CD4-positive, alpha-beta T cell treated with Interferon gamma for 1 hour (primary cell): ENCODE measurements at places on chromosomes 13 and 19.

DNA sequence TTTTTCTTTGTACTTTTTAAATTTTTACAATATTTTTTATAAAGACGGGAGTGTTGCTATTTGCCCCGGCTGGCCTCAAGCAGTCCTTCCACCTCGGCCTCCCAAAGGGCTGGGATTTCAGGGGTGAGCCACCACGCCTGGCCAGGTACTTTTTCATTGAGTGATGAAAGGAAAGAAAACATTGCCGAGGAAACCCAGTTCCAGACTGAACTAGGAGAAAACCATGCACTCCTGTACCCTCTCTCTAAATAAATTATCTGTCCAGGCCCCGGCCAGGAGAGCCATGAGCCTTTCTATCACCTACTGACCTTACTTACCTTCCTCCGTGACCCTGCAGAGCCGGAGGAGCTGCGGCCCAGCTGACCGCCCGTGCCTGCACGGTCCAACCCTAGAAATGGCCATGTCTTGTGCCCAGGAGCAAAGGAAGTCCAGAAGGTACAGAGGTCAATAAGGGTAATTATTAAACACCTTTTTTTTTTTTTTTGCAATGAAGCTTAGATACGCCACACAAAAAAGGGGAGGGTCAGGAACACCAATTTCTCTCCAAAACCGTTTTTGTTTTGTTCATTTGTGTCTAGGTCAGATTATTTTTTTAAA lies at the start of gene SLC7A9:
Gene SLC7A9 (minus strand): TSS at position 399 of the 597 bp plus-strand sequence. CDS start 1,233 bp downstream, outside the sequence.
- DNase-seq, result no peak

DNA sequence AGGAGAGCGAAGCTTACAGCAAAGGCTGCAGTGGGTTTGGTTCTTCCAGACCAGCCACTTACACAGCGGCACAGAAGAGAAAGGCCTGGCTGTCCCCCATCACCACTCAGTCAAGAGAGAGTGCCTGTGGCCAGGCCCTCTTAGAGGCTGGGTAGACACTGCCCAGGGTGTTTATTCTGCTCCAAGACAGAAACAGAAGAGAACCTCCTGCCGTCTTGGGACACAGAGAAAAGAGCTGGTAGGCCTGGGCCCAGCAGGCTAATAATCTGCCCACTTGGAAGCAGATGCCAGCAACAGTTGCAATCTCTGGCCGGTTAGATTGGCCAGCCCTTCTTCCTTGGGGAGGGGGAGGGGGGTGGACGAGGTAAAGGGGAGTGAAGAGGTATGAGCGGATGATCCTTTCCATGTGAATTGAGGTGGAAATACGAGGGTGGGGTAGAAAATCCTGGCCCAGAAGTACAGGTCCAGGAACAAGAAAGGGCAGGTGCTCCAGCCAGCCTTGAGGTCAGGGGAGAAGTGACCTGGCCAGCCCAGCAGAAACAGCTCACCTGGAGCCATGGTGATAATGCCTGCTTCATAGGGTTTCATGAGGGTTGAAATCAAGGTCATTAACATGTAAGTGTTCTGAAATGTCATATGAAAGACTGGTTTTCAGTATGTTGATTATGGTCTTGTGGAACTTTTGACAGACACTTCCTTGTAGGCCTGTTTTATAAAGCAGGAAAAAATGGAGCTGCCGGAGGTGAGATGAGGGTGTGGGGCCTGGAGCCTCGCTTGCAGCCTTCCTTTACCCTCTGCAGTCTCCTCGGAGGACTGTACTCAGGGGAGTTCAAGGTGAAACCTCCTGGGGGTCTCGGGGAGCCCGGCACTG lies 116.9 kb downstream of the SIPA1L3 start:
- no peak for DNase-seq

GRCh38 chr13:37905736-37906135 lies 36.2 kb upstream of the TRPC4 start:
- no peak for DNase-seq

GRCh38 chr13:100361504-100361903 lies 227.1 kb downstream of the GGACT start:
- DNase-seq, result no peak

DNA sequence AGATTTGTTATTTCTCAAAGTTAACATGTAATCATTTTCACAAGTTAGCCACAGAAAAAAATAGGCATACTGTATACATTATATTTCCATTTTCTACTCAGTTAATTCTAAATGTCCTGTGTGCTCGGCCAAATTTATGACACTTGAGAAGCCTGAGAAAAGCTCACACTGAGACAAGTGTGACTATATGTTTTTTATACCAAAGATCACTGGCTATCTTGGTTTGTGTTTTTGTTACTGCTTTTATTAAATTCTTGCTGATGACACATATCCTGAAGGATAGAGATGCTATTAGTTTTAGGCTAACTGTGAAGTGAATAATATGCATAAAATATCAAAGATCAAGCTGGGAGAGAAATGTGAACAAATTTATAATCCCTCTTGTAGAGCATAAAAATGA lies 49.3 kb upstream of the IL17D start:
- no peak for DNase-seq

- no peak for DNase-seq
Observed at GRCh38 chr19:30387311-30388115, 15.3 kb downstream of the ZNF536 start.

DNA sequence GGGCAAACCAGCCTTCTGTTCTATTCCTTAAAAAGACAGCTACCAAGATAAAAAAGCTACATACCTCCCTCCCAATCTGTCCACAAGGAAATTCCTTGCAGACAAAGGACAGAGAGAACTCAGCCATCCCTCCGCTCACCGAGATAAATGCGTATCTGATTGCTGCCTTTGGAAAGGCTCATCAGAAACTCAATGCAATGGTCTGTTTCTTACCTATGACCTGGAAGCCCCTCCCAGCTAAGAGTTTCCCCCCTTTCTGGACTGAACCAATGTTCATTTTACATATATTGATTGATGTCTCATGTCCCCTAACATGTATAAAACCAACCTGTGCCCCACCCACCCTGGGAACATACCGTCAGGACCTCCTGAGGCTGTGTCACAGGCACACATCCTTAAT lies 11.6 kb downstream of the BTBD2 start:
- no peak for DNase-seq

DNA sequence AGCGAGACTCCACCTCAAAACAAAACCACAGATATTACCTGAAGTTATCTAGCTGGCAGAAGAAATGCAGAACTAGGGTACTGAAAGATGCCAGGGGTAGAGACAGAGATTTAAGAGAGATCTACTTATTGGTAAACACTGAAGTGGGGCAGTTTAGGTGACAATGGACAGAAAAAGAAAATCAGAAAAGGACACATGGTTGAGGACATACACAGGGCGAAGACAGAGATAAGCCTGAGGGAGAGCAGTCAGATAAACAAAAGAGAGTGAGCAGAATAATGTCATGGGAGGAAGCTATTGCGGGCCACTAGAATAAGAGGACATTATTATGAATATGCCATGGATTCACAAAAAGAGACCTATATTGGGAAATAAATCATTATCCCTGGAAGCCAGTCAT lies 3.3 kb downstream of the NEK5 start:
- DNase-seq, result no peak

DNA sequence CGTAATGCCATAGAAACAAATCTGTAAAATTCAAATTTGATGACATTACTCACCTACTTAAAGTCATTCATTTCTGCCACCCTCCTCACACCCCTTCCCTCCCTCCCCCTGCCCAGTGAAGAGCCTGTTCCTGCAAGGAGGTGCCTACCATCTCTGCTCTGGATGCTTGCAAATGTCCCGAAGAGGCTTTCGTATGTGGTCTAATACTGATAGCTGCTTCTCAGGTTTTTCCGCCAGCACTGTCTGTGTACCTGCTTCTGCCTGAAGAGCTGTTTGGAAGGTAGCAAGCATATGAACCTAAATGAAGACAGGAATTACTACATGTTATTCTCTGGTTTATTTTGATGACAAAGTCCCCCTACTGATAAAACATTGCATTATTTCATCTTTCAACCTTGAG lies 57.1 kb downstream of the GPALPP1 start:
- no peak for DNase-seq

- no peak for DNase-seq
Observed at GRCh38 chr13:73321043-73321442, 262.2 kb downstream of the KLF5 start.

DNA sequence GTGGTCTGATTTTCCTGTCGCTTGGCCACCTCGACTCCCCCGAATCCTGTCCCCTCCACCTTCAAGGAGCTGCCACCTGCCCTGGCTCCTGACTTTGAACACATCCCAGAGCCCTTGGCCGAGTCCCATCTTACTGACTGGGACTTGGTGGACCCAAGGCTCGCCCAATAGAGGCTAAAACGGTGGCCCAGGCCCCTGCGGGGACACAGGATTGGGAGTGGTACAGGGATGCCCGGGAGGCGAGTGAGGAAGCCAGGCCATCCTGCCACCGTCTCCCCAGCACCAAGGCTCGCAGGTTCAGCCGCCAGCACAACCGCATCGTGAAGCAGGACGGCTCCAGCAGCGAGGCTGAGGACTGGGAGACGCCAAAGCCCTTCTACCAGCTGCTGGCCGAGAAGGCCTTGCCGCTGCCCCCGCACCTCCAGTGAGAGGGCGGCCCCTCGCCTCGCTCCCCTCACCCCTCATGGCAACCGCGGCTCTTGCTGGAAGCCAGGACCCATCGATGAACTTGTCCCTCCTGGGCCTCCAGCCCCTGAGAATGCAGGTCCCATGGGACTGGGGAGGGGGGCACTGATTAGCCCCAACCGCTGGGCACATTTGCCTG lies 5.3 kb downstream of the SIX5 start:
- no peak for DNase-seq

DNA sequence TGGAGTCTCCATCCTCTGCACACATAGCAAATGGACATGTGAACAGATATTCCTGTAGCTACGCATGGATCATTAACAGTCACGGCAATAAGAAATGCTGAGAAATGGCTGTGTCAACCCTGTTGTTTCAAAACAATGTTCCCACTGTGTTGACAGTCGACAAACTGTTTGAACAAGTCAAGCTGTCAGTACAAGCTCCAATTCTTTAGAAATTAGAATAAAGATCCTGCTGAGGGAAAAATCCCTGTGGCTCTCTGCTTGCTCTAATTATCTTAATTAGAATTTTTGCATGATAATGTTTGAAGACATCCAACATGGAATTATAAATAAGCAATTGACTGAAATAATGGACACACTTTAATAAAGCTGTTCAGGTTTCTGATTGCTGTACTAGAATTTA lies 37.9 kb upstream of the CPB2 start:
- no peak for DNase-seq

DNA sequence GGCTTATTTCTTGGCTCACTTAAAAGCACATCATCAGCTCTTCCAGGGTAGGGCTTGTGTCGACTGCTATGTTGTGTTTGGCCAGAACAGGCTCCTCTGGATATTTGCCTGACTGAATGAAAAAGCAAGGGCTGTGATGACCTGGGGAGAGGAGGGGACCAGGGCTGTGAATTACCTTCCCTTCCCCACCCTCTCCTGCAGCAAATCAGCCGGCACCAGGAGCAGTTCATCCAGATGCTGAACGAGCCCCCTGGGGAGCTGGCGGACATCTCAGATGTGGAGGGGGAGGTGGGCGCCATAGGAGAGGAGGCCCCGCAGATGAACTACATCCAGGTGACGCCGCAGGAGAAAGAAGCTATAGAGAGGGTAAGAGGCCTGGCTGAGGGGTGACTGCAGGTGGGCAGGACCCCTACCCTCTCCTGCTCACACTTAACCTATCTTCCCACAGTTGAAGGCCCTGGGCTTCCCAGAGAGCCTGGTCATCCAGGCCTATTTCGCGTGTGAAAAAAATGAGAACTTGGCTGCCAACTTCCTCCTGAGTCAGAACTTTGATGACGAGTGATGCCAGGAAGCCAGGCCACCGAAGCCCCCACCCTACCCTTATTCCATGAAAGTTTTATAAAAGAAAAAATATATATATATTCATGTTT lies 4.4 kb downstream of the GADD45GIP1 start:
- peak; percentile 46 for DNase-seq

GRCh38 chr13:73508841-73509240 lies 450.0 kb downstream of the KLF5 start:
- no peak for DNase-seq

GRCh38 chr19:10230173-10230860 lies 814 bp downstream of the S1PR2 start:
- peak; percentile 75 for DNase-seq

GRCh38 chr13:29621051-29621800 lies 25.7 kb upstream of the SLC7A1 start:
- DNase-seq, result no peak

DNA sequence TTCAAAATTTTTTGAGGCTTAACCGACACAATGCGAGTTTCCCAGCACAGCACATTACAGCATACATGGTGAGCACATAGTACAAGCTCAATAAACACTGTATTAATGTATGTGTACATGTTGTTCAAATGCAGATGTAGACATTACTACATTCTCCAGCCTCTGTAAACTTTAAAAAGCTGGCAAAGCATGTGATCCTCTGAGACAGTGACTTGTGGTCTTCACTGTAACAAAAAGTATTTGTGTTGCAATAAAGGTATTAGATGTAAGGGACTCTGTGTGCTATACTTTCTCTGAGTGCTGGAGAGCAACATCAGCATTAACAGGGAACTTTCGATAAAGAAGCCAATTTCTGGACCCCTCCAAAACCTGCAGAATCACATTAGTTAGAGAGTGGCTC lies 46.4 kb upstream of the ZNF254 start:
- DNase-seq, result no peak

- no peak for DNase-seq
Observed at GRCh38 chr19:46722421-46723022, 5.6 kb upstream of the PRKD2 start.

- no peak for DNase-seq
Observed at GRCh38 chr19:55325172-55325571, at the start of gene TMEM150B. Gene TMEM150B, minus strand, starts transcription at chr19:55325341. Its CDS starts 4,305 bp downstream, at chr19:55321036.

- no peak for DNase-seq
Observed at GRCh38 chr19:42872608-42873007, 6.9 kb downstream of the PSG1 start.

- peak; percentile 57 for DNase-seq
Observed at GRCh38 chr19:13207846-13208671, 57.8 kb downstream of the IER2 start.

- no peak for DNase-seq
Observed at GRCh38 chr19:19482809-19483596, 32.3 kb downstream of the TSSK6 start.

- DNase-seq, result peak; percentile 75
Observed at GRCh38 chr19:11797491-11797890, 832 bp upstream of the ZNF491 start.

DNA sequence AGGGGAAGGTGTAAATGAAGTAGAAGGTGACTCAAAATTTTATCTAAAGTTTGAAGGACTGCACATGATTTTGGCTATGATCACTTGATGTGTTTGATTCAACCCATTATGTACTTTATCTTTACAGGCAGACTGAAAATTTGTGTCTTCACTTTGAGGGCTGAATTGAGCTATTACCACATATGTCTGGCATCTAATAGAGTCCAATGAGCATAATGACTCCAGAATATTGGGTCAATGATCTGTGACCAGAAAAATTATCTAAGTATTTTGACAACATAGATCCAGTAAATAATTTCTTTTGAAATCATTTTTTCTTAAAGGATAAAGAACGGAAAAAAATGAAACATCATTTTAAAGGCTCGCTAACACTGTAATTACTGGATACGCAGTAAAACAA lies 2810.0 kb downstream of the PCDH9 start:
- DNase-seq, result no peak

- no peak for DNase-seq
Observed at GRCh38 chr19:18756896-18757295, 34.2 kb downstream of the COMP start.
